T-helper 1 cell (primary cell): ENCODE measurements at places on chromosomes 5 and 9.

GRCh38 chr5:143886096-143886495 is 74.1 kb downstream of the HMHB1 start:
- DNase-seq: no peak

- DNase-seq: no peak
Measured at GRCh38 chr5:13735691-13736090, 208.8 kb downstream of the DNAH5 start.

DNA sequence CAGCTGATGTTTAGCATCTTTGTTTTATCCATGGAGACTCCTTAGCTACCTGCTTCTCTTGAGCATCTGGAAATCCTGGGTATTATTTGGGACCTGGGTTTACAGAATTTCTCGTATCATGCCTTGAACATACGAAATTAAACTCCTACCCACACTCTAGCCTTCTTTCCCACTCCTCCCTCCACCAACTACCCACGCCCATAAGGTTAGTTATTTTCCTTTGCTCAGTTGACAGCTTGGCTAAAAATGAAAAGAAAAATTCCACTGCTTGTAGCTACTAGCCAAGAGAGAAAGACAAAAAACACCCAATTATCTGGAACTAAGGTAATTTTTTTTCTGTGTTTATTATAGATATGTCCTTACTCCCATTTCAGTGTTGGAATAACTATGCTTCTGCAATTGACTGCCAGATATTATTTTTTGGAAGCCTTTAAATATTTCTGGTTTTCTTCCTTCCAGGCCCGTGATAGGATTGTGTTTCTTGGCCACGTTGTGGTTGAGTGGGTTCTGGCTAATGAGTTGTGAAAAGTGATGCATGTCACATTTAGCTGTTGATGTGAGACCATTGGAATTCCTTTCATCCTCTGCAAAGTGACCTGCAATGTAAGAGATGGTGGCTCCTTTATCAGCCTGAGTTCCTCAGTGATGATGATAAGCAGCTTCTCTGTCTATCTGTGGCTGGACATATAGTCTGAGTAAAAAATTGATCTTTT is 308.1 kb downstream of the LRRC70 start:
- DNase-seq: no peak

- DNase-seq: peak; percentile 29
Measured at GRCh38 chr9:125701351-125701750, 5.7 kb downstream of the MAPKAP1 start.

DNA sequence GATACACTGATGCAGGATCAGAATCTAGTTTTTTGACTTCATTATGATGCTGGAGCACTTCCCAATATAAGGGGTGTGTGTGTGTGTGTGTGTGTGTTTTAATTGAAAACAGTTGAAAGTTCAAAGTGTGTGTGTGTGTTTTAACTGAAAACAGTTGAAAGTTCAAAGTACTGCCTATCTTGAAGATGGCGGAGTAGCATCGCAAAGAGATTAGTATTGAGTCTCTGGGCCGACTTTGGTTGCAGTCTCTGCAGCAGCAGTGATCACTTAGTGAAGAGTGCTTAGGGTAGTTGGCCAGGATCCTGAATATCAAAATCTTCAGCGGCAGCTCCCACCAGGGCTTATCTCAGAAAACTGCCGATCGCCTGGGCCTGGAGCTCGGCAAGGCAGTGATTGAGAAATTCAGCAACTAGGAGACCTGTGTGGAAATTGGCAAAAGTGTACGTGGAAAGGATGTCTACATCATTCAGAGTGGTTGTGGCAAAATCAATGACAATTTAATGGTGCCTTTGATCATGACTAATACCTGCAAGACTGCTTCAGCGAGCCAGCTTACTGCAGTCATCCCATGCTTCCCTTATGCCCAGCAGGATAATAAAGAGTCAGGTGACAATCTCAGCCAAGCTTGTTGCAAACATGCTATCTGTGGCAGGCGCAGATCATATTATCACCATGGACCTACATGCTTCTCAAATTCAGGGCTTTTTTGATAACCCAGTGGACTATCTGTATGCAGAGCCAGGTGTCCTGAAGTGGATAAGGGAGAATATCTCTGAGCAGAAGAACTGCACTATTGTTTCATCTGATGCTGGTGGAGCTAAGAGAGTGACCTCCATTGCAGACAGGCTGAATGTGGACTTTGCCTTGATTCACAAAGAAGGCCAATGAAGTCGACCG is 7.3 kb upstream of the SCAI start:
- DNase-seq: no peak

GRCh38 chr9:126326228-126327005 is at the start of gene MVB12B:
Gene MVB12B, plus strand, starts transcription at chr9:126326829. Its CDS starts 101 bp downstream, at chr9:126326930.
- peak; percentile 30 for DNase-seq

DNA sequence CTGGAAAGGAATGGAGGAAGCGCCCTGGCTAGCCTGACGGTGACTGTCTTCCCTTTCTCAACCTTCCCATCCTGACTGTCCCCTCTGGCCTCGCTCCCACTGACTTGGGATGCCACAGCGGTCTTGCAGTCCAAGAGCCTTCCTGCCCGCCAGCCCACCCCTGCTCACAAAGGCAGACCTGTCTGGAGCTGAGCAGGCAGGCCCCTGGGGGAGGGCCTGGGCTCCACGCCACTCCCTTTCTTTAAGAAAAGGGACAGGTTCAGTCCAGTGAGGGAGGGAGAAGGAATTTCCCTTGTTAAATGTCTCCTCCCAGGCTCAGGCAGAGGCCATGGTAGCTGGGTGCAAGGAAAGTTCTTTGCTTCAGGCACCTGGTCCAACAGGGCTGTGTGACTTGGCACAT is 18.1 kb downstream of the FGF1 start:
- DNase-seq: no peak

- DNase-seq: no peak
Measured at GRCh38 chr5:174692381-174692780, 32.0 kb upstream of the MSX2 start.

DNA sequence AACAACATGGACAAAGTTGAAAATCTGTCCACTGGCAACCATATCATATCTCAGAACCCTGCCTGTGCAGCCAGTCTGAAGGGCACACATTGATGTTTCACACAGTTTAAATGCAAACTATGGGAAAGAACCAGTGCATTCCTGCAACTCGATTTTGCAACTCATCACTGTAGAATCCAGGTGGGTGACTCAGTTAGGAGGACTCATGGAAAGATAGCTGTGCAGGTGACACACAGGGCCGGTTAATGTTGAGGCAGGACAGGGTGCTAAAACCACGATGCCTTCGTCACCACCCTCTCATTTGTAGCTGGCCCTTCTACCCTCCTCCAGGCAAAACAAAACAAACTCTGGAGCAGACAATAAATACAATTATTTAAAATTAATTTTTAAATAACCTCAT is 62.8 kb downstream of the TLE1 start:
- no peak for DNase-seq

GRCh38 chr5:125835293-125836172 is 587.7 kb upstream of the GRAMD2B start:
- no peak for DNase-seq

DNA sequence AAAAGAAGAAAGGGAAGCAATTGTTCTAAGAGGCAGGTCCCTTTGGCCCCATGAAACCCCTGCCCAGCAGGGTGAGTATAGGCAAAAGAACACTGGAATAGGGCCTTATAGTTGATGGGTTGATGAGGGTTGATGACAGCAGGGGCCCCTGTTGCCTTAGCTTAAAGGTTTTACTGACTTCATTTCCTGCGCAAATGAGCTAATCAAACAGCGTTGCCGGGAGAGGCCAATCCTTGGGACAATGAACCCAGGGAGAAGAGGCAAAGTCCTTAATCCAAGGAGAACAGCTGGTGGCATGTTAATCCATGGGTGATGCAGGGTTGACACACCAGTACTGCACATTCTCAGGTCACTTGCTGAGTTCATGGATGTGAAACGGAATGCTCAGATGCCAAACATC is 22.0 kb upstream of the EPB41L4B start:
- no peak for DNase-seq

GRCh38 chr5:100904259-100904861 is 1.3 kb upstream of the ST8SIA4 start:
- DNase-seq: peak; percentile 40

GRCh38 chr5:74848553-74849025 is 17.6 kb downstream of the FAM169A start:
- DNase-seq: no peak

GRCh38 chr9:113687680-113688371 is 188.3 kb upstream of the ZNF618 start:
- no peak for DNase-seq

DNA sequence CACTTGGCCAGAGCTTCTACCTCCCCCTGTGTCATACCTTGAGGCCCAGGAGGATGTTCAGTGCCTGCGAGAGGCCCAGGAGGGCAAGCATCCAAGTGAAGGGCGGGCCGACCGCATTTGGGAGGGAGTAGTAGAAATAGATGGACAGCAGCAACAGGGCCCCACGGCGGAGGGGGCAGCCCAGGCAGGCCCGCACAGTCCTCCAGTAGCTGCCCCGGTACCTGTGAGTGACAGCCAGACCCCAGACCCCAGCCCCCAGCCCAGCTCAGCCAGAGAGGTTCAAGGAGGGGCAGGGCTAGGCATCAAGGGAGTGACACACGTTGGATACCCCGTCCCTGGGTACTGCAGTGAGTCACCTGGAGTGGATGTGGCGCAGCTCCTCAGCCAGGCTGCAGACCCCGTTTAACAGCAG is 1.4 kb downstream of the STING1 start:
- no peak for DNase-seq

DNA sequence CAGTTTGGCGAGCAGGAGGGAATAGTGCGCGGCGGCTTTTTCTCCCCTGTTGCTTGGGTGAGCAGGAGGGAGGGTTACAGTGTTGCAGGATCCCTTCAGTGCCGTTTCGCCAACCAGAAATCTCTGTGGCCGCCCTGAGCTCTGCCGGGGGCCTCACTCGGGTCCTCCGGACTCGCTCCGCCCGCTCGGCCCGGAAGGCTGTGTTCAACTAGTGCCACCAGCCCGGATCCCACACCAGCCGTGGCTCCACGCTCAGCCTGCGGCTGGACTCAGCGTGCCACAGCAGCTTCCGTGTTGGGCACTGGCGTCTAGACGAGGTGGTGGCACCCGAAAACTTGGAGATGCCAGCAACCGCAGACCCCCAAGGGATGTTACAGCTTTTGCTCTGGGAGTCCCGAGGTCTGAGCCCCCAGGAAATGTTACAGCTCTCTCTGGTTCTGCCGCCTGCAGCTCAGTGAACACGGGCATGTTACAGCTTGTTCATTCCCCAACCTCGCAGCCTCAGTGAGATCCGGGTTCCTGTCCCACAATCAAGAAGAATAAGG is 16.0 kb upstream of the OR13C9 start:
- DNase-seq: no peak

DNA sequence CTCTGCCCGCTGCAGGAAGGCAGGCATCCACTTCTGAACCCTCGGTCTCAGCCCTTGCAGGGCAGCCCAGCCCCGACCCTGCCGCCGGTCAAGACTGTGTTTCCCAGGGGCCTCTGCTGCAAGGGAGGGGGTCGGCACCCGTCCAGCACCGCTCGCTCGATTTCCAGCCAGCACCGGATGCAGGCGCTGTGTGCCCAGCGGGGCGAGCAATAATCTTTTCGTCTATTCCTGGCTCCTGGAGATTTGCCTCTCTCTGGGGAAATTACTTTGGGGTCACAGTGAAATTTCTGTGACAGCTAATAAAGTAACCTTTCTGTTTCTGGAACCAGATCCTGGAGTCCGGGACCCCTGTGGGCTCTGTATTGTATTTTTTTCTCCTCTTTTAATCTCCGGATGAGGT is 155.3 kb downstream of the COL23A1 start:
- DNase-seq: no peak

DNA sequence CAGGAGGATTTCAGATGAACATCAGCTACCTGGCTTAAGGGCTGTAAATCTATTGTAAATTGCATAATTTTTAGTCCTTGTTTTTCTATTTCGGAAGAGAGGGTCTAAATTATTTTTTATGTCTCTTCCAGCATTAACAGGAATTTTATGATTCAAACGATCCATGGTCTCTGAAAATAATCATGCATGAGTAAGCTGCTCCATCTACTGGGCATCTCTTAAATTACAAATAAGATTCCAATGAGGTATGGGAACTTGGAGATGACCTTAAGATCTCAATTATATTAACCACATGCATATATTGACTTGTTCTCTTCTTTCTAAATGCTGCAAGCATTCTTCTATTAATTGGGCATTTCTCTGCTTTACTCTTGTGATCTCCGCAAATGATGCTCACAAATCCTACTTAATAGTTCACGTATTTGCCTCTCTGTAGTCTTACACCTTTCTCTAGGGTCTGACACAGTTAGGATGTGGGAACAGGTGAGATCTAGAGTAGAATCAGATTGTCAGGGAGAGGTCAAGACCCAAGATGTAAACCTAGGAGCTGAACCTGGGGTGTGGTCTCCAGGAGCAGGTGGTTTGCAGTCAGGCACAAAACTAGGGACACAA is 86.9 kb downstream of the NUDT12 start:
- DNase-seq: no peak

- peak; percentile 40 for DNase-seq
Measured at GRCh38 chr5:96896276-96896675, 20.0 kb downstream of the ERAP2 start.
